ENCODE measurements at places on chromosomes 13 and 19.

DNA sequence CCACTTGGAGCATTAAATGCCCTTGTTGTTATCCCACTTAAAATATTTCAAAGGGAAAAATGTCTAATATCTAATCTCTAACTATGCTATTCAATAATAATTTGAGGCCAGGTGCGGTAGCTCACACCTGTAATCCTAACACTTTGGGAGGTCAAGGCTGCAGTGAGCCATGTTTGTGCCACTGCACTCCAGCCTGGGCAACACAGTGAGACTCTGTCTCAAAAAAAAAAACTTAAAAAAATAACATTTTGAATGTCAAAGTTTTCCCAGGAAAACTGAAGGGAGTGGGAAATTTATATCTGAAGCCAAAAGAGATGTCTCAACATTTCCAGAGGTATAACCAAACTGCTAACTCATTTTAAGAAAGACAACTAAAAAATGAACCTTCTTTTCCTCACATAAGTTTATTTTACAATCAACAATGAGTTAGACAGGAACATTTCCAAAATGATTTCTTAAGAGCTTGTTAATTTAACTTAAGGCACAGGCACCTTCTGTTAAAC lies 47.9 kb downstream of the CAB39L start:
- no peak for DNase-seq

GRCh38 chr13:36006347-36006746 lies 124.8 kb downstream of the DCLK1 start:
- no peak for DNase-seq

GRCh38 chr13:28271056-28271840 lies 132.9 kb downstream of the PAN3 start:
- DNase-seq = no peak

DNA sequence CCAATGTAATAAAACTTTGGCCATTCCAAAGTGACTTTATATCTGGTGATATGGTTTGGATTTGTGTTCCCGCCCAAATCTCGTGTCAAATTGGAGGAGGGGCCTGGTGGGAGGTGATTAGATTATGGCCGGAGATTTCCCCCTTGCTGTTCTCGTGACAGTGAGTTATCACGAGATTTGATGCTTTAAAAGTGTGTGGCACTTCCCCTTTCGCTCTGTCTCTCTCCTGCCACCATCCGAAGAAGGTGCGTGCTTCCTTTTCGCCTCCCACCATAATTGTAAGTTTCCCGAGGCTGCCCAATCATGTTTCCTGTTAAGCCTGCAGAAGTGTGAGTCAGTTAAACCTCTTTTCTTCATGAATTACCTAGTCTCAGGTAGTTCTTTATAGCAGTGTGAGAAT lies 9.3 kb upstream of the NALCN start:
- no peak for DNase-seq

All from activated CD4-positive, alpha-beta T cell treated with anti-CD3 and anti-CD28 coated beads for 48 hours (primary cell).